ENCODE measurements at places on chromosomes 13 and 19.

GRCh38 chr19:5298471-5298901 lies 42.1 kb downstream of the PTPRS start:
- DNase-seq = no peak

DNA sequence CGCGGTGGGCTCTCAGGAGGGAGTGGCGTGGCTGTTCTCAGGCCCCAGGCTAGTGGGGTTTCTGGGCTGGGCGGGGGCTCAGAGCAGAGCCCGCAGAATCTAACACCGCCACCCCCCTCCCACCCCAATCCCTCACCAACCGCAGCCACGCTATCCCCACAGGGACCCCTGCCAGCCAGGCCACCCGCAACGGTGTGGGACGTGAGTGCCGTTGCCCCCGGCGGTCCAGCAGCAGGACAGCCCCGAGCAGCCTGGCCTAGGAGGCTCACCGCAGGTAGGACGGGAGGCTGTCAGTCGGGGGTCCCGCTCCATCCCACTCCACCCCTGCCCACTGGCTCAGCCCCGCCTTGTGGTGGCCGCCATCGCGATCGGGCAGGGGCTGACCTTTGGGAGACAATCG lies at the start of gene NTN5:
TSS of gene NTN5 (minus strand) at position 24 of the 400 bp plus-strand sequence. CDS start 2,031 bp downstream, outside the sequence.
- no peak for DNase-seq

- DNase-seq = peak; percentile 4
Observed at GRCh38 chr13:70107498-70108281, at the start of gene ATXN8OS. Gene ATXN8OS (plus strand): TSS chr13:70107826.

DNA sequence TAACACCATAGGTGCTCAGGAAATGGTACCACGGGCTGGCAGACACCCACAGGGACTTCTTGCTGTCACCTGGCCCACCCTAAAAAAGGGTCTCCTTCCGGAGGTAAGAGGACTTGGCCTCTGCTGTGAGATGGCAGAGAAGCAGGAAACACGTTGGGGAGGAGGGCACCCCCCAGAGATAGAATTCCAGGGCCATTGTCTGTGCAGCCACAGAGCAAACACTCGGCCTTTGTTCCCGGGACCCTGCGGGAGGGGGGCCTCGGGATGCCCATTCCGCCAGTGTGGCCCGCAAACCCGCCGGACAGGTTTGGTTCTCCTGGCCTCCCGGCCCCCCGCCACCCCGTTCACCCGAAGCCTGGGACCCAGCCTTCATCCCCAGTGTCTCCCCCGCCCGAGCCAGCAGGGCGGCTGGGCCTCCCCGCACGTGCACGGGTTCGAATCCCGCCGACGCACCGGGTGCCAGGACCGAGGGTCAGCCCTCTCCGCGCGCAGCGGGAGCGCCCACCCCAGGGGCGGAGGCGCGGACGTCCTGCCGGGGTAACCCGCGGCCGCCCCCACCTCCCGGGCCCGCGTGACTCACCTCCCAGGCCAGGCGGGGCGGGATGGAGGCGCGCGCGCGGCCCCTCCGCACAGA lies 714 bp downstream of the PLPP2 start:
- DNase-seq = no peak

DNA sequence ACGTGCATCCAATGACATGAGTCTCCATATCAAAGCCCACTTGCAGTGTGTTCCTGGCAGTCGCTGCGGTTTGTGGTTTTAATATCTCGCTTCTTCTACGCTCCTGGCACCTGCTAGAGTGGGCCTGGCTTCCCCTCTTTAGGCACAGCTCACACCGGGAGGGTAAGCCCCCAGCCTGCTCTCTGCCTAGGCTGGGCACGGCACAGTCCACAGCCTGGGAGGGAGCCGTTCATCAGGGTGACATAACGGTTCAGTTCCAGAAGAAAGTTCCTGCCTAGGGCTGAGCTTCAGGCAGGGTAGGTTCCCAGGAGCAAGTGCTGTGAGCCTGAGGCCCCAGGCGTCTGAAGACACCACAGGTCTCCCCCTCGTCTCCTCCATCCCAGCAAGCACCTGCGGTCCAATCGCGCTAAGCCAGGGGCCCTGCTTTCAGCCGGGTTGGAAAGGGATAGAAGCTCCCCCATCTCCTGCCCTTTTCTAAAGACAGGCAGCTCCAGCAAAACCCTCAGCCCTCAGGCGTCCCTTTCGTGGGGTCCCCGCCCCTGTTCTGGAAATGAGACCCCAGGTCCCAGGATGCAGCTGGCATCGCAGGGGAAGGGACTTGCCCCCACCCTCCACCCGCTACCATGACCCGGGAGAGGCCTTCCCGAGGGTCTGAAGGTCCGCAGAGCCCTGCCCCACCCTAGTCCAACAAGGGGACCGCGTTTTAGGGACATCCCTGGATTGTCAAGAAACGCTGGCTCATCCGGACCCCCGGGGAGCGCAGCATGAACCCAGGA lies 121.6 kb upstream of the ZNF507 start:
- DNase-seq = peak; percentile 23

- DNase-seq = no peak
Observed at GRCh38 chr13:74258961-74259360, 124.8 kb upstream of the KLF12 start.

DNA sequence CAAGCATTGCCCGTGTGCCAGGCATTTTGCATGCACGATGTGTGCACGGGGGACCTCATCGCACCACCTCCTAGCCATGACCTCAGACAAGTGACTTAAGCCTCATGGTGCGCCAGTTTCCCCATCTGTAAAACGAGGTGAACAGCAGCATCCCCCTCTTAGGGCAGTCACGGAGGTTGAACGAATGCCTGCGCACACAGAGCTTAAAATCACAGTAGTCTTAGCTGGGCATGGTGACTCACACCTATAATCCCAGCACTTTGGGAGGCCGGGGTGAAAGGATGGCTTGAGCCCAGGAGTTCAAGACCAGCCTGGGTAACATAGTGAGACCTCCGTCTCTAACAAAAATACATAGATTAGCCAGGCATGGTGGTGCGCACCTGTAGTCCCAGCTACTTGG lies 48.6 kb downstream of the PIN1 start:
- peak; percentile 20 for DNase-seq

DNA sequence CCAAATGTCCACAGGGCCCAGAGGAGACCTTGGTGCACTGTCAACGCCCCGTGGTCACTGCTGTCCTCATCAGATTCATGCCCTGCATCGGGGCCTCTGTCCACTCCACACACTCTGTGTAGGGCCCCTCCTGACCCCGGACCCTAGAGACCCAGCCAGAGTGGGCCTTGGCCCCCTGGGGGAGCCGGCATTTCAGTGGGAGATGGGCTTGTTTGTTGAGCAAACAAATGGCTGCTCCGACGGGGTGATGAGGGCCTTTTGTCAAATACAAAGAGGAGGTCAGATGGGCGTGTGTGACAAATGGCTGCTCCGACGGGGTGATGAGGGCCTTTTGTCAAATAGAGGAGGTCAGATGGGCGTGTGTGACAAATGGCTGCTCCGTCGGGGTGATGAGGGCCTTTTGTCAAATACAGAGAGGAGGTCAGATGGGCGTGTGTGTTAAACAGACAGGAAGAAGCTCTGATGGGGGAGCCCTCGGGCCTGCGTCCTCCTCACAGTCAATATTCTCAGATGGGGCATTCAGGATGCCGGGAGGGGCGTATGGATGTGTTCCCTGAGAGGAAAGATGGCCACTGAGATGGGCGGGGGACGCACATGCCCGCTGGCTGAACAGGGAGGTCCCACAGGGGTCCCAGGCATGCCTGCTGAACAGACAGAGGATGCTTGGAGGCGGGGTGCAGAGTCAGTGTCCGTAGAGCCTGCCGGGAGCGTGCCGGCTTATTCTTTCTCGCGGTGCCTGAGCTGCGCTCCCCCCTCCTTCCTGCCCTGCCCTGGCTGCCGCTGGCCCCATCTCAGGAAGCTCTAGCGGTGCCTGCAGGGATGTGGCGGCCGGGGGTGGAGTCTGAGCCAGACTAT lies 36.3 kb downstream of the SMIM24 start:
- no peak for DNase-seq

DNA sequence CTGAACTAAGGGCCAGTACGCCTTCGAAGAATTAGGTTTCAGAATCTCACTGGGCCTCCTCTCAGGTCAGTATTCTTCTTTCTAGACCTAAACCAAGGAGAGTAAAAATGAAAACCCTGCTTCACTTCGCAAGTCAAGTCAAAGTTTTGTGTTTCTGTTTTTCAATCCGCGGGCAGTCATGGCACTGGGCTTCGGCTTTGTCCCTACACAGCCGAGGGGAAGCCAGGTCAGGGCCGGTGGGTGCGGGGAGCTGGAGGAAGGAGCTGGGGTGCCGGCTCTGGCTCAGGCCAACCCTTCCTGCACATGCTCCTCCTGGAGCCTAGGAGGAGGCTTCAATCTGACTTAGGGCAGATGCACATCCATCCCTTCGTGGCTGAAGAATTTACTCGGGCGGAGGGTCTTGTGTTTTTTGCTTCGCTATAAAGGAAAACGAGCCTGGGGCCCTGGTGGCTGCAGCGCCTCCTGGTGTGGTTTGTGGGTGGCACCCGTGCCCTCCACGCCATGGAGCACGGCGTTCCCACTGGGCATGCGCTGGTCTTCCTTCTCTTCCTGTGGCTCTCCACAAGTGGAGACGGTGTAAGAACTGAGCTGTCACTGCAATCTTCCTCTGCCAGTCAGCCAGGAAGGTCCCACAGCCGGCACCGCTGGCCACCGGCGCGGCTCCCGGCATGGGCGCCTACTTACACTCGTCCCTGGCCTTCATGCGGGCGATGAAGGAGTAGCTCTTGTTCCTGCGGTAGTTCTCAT lies 22.5 kb downstream of the C19orf44 start:
- DNase-seq = no peak

- DNase-seq = no peak
Observed at GRCh38 chr19:10289836-10290356, at the start of gene ICAM5. Gene ICAM5 (plus strand): TSS chr19:10289952. CDS start chr19:10290044, 92 bp downstream.

DNA sequence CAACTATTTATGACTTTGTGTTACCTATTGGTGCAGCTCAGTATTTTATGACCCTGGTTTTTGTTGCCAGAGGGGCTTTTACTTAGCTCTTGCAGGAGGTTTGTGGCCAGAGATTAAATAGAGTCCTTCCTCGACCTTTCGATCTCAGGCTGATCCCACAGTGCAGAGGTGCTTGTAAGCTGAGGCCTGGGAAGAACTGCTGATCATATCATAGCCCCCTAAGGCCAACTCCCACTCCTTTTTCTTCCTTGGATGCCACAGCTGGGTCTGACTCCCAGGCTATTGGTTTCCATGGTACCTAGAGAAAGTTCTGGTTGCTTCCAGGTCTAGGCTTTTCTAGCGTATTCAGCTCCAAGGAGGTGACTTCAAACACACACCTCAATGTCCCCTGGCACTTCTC lies 324.9 kb downstream of the FOXO1 start:
- no peak for DNase-seq

GRCh38 chr13:112516218-112516617 lies 71.7 kb downstream of the TUBGCP3 start:
- DNase-seq = no peak

- DNase-seq = no peak
Observed at GRCh38 chr19:1920644-1921043, 15.4 kb downstream of the ADAT3 start.

- DNase-seq = no peak
Observed at GRCh38 chr19:2808129-2808941, 11.3 kb upstream of the ZNF554 start.

- DNase-seq = no peak
Observed at GRCh38 chr19:41416194-41416674, 10.9 kb downstream of the B3GNT8 start.

DNA sequence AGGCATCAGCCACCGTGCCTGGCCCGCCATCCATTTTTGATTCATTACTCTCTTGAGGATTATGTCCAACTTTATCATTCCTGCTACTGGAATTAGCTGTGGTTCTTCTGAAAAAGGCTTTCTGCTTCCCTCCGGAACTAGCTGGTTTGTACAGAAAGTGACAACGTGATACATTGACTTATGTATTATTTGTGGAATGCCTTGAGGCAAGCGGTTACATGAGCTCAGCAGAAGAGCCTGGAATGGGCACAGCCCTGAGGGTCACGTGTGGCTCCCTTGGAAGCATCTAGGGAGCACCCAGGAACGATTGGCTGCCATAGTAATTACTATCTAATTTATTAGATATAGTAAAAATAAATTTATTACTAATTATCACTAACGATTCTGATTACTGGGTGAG lies 14.4 kb upstream of the RETN start:
- DNase-seq = peak; percentile 74
